ENCODE measurements at places on chromosomes 6 and 20. TPM values are rescaled to one million over a fixed set of nuclear protein-coding genes. Genes with fewer than 3 reads are reported as not detected.

PTPRT gene
- not detected for total RNA-seq

GSTA1 gene
- not detected for total RNA-seq

OPRM1 gene
- not detected for total RNA-seq

DPPA5 gene
- not detected for total RNA-seq

EFCAB8 gene
- under 0.01 TPM for total RNA-seq

LY6G5B gene
- 8.4 TPM for total RNA-seq

HLA-DQB1 gene
- total RNA-seq, result 0.16 TPM

HLA-DPA1 gene
- 6.7 TPM for total RNA-seq

TMEM242 gene
- total RNA-seq, result 4.4 TPM

SOX18 gene
- total RNA-seq, result 0.16 TPM

MARCKS gene
- total RNA-seq, result 342 TPM

PKIB gene
- 0.12 TPM for total RNA-seq

CRNKL1 gene
- total RNA-seq, result 32.6 TPM

CYP39A1 gene
- 4.5 TPM for total RNA-seq

KHDC1L gene
- 1.1 TPM for total RNA-seq

SPATS1 gene
- total RNA-seq, result not detected

TGM3 gene
- not detected for total RNA-seq

ISM1 gene
- total RNA-seq, result 3.4 TPM

GABRR2 gene
- 0.16 TPM for total RNA-seq

PARD6B gene
- total RNA-seq, result 0.16 TPM

HDDC2 gene
- total RNA-seq, result 61.9 TPM

C6orf15 gene
- not detected for total RNA-seq

GATA5 gene
- not detected for total RNA-seq

POM121L2 gene
- not detected for total RNA-seq

ABHD16B gene
- total RNA-seq, result not detected

BPIFB2 gene
- not detected for total RNA-seq

RPL7L1 gene
- total RNA-seq, result 95.1 TPM

Measured in hair follicle dermal papilla cell (primary cell).